ENCODE measurements at places on chromosomes 6 and 20. TPM values are rescaled to one million over a fixed set of nuclear protein-coding genes. Genes with fewer than 3 reads are reported as not detected.

DNA sequence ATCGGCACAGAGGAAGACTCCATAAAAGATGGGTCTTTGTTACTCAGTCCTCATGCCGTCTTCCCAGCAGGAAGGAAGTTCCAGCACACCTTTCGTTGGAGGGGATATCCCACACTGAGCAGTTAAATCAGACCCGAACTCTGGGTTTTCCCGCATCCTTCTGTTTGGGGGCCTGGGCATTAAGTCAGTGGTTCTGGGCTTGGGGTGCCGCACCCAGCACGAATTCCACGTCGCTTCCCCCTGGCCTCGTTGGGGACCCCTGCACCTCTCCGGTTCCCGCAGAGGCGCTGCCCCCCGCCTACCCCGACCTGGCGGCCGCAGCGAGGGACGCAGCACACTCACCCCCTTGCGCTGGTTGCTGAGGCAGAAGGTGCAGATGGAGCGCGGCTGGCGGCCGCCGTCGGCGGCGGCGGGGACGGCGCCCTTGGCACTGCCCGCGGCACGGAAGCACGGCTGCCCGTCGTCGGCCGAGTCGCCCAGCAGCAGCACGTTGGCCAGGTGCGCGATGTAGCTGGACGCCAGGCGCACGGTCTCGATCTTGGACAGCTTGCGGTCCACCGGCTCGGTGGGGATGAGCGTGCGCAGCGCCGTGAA is 641 bp downstream of the TCF15 start:
- DNase-seq = no peak

SLX4IP gene
- polyA plus RNA-seq = 7.1 TPM

DNA sequence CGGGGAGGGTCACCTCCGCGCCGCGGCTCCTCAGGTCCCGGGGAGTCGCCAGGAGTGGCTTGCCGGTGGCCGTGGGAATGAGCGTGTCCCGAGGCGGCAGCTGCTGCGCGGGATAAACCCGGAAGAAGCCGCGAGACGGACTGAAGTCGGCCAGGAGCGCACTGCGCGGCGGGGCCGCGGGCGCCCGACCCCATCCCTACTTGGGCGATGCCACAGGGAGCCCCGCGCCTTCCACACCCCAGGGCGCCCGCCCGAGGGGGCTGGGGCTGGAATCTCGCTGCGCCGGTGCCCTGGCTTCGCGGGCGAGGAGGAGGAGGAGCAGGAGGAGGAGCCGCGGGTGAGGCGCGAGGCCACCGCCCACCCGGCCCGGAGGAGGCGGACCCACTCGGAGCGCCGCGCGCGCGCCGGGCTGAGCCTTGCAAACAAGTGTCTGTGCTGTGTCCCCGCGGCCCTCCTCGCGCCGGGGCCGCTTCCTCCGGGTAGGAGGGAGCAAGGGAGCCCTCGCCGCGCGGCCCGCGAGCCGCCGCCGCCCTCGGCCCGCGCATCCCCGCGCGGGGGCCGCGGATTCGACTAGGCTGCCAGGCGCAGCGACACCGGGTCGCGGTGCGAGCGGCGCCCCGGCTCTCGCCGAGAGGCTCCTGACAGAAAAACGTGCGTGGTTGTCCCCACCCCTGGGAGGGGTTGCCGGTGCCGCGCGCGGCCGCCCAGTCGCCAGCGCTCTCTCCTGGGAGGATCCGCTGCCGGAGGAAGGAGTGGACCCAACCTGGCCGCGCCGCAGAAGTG is at the start of gene ZDHHC14:
TSS of gene ZDHHC14 (plus strand) at position 412 of the 783 bp plus-strand sequence.
- peak; percentile 57 for DNase-seq

- DNase-seq = no peak
These were observed 21.0 kb downstream of the KCNK5 start for GRCh38 chr6:39208223-39208739.

SLC24A3 gene
- 3.4 TPM for polyA plus RNA-seq

DNA sequence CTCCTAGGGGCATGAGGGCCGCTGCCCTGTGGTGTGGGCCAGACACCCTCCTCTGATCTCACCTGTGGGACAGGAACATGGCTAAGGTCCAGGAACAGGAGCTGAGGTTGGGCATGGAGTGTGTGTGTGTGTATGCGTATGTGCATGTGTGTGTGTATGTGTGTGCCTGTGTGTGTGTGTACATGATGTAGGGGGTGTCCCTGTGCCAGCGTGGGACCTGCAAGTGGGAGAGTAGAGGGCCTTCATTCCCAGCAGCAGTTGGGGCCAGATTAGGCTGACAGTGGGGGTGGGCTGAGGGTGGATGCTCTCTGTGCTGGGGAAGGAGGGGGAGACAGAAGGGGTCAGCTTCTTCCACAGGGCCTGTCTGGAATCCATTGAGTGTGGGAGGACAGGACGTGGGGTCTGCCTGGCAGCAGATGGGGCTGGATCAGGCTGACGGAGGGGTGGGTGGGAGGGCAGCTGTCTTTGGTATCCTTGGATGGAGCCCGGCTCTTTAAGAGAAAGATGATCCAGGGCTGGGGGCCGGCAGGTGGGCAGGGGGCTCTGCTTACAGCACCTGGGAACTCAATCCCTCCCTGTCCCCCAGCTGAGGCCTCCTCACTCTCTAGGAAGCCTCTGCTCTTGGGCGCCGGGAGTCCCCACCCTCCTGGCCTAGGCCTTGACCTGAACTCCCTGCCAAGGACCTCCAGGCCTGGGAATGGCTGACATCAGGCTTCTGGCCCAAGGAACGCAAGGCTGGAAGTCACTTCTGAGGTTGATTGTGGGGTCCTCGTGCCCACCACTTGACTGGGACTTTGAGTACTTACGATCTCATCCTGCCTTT is 44.0 kb downstream of the SPDEF start:
- no peak for DNase-seq

DNA sequence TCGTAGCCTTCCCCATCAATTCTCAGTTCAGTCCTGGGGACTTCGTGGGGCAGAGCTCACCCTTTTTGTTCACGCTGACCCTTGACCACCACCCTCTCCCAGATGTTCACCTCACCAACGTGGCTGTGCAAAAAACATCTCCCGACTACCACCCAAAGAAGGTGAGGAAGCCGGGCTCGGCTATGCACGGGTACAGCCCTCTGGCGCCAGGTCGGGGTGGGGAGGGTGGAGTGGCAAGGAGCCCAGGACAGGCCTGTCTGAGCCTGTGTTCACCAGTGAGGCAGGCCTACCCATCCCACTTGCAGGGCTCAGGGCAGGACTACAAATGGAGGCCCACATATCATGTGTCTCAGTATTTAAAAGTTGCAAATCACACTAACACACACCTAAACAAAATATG is 18.1 kb downstream of the PDRG1 start:
- no peak for DNase-seq

DNA sequence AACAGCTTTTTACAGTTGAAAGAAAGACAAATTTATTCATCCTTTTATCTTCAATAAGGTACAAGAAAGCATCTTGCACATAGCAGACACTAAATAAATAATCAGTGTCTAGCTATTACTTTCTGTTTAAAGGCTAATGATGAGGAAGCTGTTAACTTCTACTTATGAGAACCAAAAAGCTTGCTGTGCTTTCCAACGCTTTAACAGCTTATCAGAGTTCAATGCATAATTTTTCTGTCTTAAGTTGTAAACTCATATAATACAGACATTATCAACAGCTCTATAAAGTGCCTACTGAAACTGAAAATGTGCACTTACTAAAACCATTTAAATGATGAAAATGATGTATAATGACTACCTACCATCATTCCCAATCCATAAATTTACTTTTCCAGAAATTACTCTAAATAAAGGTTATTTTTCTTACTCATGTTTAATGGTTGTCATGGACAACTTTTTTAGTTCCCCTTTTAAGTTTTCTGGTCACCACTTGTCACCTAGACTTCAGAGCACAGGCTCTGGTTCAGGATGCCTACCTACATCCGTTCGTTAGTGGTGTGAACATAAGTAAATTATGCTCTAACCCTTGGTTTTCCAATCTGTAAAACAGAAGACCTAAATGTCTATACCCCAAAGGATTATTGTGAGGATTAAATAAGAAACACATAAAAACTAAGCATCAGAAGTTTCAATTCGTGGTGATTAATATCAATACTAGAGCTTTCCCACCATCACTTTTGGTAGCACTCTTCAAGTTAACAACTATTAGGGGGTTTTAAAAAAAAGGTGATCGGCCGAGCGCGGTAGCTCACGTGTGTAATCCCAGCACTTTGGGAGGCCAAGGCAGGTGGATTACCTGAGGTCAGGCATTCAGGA is 8.0 kb downstream of the PNISR start:
- no peak for DNase-seq

TREM2 gene
- polyA plus RNA-seq = 0.59 TPM

MEP1A gene
- polyA plus RNA-seq = not detected

PTCHD4 gene
- polyA plus RNA-seq = 2.0 TPM

C4A gene
- 13.1 TPM for polyA plus RNA-seq

DNA sequence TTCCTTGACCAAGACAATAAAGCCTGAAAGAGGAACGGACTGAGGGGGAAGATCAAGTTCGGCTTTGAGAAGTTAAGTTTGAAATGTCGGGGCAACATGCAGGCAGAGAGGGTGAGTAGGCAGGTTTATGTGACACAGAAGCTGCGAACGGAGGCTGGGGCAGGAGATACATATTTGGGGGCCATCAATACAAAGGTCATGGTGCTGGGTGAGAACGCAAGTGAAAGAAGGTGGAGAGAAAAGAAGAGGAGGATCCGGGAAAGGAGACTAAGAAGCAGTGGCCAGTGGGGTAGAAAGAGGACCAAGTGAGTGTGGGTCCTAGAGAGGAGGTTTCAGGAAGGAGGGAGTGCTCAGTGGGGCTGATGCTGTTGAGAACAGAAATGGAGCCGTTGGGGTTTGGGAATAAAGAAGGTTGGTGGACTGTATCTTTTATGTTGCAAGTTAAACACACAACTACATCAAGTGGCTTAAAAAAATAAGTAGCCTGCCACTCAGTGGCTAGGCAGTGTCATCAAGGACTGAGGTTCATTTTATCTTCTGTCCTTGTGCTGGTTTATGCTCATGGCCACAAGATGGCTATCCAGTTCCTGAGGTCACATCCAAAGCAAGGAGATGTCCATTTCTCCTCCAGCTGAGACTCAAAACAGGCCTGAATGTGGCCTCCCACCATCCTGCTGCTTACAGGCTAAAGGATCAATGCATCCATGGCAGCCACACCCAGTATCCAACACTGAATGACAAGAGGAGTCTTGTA is 1.7 kb upstream of the BLCAP start:
- no peak for DNase-seq

RIPPLY2 gene
- polyA plus RNA-seq = not detected

GRCh38 chr6:79438030-79438429 is 99.2 kb downstream of the LCA5 start:
- peak; percentile 20 for DNase-seq

DNA sequence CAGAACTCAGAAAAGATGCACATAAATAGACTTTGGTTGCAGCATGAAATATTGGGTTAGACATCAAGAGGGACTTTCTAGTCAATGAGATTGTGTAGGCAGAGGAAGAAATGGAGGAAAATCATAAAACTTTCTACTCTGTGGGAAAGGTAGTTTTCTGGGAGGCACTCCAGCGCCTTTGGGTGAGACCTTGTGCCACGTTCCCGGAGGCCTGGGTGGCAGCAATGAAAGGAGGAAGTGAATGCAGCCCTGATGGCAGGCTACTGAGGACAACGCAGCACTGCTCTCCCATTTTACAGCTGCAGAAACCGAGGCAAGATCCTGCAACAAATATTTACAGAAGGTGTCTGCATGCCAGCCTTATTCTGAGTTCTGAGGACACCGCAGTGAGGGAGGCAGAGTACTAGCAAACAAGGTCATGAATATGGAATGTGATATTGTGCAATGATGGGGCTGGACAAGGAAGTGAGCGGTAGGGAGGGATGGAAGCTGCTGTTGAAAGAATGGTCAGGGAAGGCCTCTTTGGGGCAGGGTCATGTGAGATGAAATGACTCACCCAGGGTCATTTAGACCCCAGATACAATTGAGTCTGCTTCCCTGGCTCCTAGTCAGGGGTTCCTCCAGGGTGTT is 159.1 kb downstream of the TFAP2C start:
- no peak for DNase-seq

TRIM15 gene
- polyA plus RNA-seq = 0.28 TPM

- no peak for DNase-seq
These were observed 93.6 kb upstream of the CDYL start for GRCh38 chr6:4682431-4683097.

- no peak for DNase-seq
These were observed 147.9 kb upstream of the PRND start for GRCh38 chr20:4573564-4574355.

GRCh38 chr6:11013721-11014070 is 30.4 kb downstream of the ELOVL2 start:
- no peak for DNase-seq

GRCh38 chr6:143192766-143193165 is 132.1 kb downstream of the AIG1 start:
- no peak for DNase-seq

SLC22A7 gene
- polyA plus RNA-seq = 0.25 TPM
